ENCODE measurements at places on chromosomes 6 and 20.

DNA sequence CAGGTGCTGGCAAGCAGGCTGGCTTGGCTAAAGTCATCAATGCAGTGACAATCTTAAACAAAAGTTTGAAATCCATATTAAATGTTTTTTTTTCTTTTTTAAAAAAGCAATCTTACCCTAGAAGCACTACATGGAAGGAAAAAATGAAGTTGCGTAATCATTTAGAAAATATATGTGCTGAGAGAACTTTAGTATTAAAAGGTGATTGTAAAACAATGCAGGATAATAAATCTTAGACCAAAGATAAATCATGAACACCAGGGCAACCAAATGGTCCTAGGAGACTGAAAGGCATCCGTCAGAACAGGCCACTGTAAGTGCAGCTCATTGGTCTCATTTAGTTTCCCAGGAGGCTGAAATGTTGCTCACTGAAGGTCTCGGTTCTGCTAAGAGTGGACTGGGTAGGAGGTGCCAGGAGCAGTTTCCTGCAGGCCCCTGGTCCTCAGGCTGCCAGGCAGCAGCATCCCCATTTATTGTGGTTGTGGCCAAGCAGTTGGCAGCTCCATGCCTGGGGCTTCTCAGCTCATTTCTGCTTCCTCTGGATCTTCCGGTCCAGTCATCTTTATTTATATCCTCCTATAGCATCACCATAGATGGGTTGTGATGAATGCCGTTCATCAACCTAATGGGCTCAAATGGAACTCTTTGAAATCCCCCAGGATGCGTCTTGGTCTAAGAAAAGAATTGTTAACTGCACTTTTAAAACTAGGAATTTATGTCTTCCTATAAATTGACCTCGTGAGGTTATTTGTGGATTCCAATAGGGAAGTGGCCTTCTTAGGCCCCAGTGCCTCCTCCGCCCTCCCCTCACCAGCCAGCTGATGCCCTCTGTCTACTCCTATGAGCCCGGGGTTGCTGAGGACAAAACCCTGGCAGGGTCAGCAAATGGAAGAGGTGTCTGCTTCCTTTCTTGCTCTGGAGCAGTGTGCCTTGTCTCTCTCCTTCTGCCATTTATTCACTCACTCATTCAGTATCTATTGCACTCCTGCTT lies 269.0 kb downstream of the UST start:
- no peak for DNase-seq

DNA sequence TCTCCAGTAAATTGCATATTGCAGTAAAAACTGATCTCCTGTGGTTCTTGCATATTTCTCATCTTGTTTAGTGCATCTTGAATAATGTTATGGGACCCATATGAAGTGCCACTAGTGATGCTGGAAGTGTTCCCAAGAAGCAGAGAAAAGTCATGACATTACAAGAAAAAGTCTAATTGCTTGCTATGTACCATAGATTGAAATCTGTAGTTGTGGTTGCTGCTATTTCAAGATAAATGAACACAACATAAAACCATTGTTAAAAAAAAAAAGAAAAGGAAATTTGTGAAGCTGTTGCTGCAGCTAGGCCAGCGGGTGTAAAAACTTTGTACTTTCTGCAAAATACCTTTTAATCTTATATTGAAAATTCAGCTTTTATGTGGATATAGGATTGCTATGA lies 304.5 kb downstream of the PHF3 start:
- DNase-seq: no peak

DNA sequence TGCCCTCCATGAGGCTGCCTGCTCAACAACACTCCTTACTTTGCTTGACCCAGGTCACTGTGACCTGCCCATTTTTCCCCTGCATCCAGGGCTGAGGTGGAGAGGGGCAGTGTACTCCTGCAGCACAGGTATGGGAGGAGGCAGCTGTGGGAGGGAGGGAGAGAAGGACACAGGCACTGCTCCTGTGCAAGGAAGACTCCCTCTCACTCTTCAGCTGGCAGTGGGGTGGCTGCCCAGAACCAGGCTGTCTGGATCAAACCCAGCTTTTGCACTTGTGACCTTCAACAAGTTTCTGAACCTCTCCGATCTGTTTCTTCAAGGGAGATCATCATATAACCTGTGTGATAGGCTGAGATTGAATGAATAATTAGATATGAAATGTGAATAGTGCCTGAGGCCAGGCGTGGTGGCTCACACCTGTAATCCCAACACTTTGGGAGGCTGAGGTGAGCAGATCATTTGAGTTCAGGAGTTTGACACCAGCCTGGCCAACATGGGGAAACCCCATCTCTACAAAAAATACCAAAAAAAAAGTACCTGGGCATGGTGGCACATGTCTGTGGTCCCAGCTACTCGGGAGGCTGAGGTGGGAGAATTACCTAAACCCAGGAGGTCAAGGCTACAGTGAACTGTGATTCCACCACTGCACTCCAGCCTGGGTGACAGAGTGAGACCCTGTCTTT lies 14.1 kb downstream of the TGIF2 start:
- DNase-seq: no peak

DNA sequence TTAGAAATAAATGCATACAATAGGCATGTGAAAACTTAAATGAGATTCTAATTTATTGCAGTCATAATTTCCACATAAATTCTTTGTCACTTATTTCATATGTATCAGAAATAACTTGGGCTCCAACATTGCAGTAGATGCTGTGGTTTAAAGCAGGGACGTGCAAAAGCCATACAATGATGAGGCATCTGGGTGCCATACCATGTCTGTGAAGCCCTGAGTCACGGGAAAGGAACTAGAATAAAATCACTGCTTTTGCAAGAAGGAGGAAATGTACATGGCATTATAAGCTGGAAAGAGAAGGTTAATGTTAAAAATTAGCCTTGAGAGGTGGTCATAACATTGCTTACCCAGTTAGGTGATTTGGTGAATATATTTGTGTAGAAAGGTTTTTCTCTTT lies 180.4 kb downstream of the SASH1 start:
- DNase-seq: no peak

GRCh38 chr20:50590348-50590664 lies 80.1 kb downstream of the PTPN1 start:
- DNase-seq: no peak

DNA sequence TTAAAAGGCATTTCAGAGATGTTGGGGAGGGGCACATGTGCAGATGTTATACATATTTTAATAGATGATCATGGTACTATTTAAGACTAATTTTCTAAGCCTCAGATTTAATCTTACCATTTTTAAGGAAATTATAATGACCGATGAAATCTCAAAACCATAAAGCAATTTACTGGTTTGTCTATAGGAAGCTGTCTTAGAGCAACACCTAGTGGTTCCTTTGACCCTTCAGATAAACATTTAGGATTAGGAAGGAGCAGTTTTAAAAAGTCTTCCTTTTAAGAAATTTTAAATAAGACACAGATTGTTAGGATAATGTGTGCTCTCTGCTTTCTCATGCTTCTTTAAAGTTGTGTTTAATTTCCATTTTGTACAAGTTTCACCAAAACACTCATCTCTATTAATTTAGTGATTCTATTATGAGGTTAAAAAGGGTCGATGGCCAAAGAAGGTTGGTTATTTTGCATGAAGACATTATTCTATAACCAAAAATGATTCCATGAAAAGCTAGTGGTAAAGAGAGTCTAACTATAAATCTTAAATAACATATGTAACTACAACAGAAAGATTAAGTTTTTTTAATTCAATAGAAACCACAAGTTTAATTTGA lies 376.4 kb downstream of the HACE1 start:
- no peak for DNase-seq

- no peak for DNase-seq
Observed at GRCh38 chr20:34581341-34582184, 23.0 kb downstream of the MAP1LC3A start.

DNA sequence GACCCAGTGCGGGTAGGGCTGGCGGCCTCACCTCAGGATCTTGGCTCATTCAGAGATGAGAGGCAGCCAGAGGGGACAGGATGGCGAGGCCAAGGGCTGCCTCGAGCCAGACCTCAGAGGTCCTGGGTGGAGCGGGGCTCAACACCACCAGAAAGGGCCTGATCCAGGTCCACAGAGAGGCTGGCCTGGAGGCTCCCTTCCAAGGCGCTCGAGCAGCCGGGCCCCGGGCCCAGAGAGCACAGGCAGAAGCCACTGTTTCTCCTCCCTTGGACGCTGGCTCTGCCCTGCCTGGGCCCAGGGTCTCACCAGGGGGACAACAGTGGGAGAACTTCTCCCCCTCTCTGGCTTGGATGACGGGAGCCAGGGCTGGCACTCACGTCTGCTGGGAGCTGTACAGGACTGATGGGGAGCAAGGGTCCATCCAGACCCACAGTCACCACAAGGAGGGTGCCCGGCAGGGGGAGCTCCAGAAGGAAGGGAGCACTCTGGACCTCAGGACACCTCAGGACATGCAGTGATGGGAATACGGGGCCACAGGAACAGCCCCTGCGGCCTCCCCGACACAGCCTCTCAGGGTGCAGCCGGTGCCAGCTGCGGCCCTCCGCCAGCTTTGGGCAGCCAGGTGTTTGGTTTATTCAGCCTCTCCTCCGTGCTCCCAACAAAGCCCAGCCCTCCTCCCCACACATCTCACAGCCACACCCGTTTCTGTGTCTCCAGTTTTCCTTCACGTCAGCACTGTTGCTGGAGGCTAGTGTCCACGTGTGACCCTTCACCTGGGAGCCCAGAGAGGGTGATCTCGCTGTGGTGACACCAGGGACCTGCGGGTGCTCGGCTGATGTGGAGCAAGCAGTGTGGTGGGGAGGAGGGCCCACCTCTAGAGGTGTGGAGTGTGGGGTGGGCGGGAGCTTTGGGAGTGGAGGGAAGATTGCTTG lies 8.7 kb downstream of the RPS21 start:
- no peak for DNase-seq

DNA sequence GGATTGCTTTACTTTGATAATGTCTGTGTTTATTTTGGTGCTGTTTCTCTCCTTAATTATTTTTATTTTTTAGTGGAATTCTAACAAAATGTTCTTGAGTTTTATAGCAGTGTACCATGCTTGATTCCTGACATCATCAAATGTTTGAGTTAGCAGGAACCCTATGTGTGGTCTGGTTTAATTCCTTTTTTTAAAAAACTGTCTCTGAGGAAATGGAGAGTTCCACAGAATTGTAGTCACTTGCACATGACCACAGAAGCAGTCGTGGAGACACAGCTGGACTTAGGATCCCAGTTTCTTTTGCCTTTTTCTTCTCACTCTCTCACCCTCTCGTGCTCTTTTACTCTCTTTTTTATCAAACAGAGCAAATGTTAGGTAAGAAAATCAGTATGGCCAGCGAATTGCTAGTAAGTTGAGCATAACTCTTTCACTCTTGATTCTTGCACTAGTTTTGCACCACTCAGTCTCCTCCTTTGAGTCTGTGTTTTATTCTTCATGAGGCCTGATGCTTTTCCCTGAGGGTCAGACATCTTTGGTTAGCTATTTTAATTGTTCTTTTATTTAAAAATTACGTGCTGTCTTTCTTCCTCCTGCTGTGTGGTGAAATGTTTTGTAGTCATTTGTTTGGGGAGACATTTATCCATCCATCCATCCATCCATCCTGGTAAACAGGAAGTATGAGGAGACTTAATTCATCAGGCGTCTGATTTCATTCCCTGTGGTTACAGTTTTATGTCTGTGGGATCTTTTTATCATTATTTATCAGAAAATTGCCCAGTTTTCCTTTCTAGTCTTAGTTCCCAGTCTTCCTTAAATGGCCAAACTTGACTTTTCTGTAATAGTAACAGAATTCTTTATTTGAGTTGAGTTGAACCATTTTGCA lies 83.0 kb downstream of the SCAF8 start:
- no peak for DNase-seq

DNA sequence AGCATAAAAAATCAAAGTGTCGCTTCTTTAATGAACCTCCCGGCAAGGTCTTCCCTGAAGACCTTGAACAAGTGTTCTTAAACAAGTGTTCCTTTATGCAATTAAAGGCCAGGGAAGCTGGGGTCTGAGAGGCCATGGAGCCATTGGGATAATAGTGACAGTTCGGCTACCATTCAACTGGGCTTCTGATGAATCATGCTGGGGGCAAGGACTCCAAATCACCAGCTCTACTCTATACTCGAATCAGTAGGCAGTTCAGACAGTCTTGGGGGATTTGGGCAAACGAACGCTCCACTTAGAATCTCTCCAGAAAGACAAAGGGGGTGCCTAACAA lies 34.7 kb upstream of the EZR start:
- DNase-seq: no peak

- no peak for DNase-seq
Observed at GRCh38 chr20:63690003-63690897, 6.2 kb upstream of the TNFRSF6B start.

- DNase-seq: peak; percentile 58
Observed at GRCh38 chr6:149387779-149388512, 12.1 kb upstream of the SUMO4 start.

DNA sequence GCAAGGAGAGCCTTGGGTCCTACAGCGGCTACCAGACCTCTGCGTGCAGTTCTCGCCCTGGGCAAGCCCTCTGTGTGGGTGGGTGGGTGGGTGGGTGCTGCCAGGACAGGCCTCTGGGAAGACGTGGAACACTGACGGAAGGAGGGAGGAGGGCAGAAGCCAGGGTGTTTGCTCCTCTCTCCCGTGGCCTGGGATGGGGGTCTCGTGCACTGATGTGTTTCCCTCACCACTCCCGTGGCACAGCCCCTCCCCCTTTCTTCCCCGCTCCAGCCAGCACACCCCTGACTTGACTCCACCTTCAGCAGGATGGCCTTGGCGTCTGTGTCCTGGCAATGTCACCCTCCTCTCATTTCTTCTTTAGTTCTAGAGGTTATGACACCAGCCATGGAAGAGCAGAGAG lies 130.0 kb downstream of the CDH26 start:
- DNase-seq: no peak

GRCh38 chr6:108777536-108777935 lies 70.7 kb upstream of the ARMC2 start:
- DNase-seq: no peak

DNA sequence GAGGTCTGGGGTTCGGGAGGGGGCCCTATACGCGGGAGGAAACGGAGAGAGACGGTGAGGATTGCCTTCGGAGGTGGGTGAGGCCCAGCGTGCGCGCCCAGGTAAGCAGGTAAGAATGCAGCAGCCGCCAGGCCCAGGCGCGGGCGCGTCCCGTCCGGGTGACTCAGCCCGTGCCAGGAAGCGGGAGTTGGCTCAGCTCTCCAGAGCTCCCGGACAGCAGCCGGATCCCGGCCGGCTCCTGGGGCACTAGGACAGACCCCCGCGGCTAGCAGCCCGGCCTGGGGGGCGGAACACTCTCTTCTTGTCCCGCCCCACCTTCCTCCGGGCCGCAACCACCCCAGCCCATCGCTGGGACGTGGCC lies 1.5 kb upstream of the MDFI start:
- DNase-seq: peak; percentile 75

DNA sequence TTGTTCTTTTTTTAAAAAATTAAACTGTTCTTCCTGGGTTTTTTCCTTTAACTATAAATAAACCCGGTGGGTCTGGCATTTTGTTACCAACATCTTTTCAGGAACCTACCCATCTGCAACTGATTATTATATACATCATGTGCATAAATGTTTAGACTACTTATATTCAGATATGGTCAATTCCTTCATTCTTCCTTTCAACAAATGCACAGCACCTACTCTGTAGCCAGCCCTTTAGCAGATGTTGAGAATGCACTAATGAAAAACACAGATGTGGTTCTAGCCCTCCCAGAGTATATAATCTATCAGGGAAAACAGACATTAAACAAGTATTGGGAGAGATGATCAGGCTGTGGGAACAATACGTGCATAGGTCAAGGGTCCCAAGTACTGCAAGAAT lies 237.1 kb downstream of the UST start:
- DNase-seq: no peak

GRCh38 chr6:36679043-36679833 lies 724 bp downstream of the CDKN1A start:
- DNase-seq: peak; percentile 77

GRCh38 chr20:9615766-9616454 lies 101.5 kb downstream of the LAMP5 start:
- no peak for DNase-seq

All from small intestine (tissue), 16 donors.